Stimulated activated CD4-positive, alpha-beta T cell treated with anti-CD3 and anti-CD28 coated beads, Interleukin-1b, Interleukin-23, amount 100 ng/mL, for 1 hour (primary cell): ENCODE measurements at places on chromosomes 12 and 14.

GRCh38 chr12:54427106-54427505 lies 8.0 kb upstream of the ITGA5 start:
- no peak for DNase-seq

DNA sequence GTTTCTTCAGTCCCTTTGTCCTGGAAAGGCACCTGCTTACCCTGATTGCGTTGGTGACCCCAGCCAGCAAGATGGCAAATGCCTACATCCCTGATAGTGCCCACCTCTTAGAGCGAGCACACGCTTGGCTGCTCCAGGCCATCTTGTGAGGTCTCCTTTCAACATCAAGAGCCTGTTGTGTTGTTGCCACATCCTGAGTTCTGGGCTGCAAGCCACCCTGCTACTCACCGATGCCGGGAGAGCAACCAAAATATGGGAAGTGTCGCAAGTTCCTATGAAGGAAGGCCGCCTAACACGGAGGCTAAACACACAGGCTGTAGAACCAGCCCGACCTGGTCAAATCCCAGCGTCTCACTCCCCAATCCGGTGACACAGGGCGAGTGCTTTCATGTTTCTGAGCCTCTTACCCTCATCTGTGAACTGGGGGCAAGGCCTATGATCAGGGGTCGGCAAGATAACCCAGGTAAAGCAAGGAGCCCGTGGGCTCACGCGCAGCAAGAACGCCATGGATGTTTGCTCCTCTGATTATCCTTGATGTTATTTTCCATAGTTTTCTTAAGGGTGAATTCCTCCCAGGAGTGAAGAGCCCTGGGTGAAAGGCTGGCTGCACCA lies 98.4 kb downstream of the LGMN start:
- no peak for DNase-seq

- DNase-seq = no peak
Observed at GRCh38 chr12:113818283-113818682, 147.8 kb downstream of the RBM19 start.

- no peak for DNase-seq
Observed at GRCh38 chr12:46177025-46177424, 91.8 kb downstream of the SLC38A1 start.

DNA sequence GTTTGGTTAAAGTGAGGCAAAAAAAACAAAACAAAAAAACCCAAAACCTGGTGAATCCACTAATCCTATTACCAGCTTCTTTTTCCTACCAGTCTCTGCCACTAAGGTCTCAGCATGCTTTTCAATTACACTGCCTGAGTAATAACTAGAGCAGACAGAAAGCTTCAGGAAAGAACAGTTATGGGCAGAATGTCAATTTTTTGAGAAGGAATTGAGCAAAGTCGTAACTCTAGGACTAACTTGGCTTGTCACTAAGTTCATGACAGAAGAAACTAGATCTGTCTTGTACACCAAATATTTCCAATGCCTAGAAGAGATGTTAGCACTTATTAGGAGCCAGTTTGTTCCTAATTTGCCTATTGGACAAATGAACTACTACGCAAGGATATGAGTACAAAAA lies 148.8 kb upstream of the CNOT2 start:
- DNase-seq = no peak

DNA sequence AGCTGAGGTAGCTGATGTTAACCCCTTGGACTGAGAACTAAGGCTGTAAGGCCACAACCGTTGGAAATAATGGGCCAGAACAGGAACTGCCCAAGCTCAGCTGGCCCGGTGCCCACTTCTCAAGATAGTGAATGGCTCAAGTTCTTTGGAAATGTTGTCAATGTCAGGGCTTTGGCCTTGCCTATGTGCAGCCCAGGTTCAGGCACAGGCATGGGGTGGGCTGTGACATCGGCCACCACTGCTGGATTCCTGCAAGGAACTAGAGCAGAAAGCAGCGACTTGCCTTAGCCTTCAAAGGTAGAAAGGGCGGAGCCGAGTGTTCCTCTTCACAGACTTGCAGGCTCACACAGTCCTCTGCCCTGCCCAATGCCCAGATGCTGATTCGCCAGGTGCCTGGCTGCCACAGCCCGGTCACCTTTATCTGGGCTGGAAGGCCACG lies 291.2 kb downstream of the ZFP36L1 start:
- no peak for DNase-seq

- DNase-seq = no peak
Observed at GRCh38 chr12:10291030-10291429, 16.6 kb upstream of the KLRD1 start.

DNA sequence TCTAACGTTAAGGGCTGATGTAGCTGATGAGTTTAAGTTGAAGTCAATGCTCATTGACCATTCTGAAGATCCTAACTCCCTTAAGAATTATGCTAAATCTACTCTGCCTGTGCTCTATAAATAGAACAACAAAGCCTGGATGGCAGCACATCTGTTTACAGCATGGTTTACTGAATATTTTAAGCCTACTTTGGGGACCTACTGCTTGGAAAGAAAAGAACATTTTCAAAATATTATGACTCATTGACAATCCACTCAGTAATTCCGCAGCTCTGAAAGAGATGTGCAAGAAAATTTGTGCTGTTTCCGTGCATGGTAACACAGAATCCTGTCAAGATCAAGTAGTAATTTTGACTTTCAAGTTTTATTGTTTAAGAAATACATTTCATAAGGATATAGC lies 35.0 kb upstream of the NAV3 start:
- no peak for DNase-seq

- DNase-seq = no peak
Observed at GRCh38 chr12:25017336-25017735, 68.4 kb upstream of the BCAT1 start.

DNA sequence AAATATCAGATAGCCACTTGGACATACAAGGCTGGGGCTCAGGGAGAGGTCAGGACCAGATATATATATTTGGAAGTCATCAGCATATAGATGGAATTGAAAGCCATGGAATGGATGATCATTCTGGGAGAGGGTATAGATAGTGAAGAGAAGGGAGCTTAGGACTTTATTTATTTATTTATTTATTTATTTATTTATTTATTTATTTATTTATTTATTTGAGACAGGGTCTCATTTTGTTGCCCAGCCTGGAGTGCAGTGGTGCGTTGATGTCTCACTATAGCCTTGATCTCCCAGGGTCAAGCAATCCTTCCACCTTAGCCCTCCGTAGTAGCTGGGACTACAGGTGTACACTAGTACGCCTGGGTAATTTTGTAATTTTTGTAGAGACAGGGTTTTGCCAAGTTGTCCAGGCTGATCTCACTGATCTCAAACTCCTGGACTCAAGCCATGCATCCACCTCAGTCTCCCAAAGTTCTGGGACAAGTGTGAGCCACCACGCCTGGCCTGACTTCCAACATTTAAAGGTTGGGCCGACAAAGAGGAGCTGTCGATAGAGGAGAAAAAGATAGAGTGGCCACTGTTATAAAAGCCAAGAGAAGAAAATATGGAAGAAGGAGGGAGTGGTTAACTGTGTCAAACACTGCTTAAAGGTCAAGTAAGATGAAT lies 8.7 kb upstream of the INHBE start:
- no peak for DNase-seq

- DNase-seq = no peak
Observed at GRCh38 chr12:49888461-49889151, 15.1 kb downstream of the FAIM2 start.

- DNase-seq = no peak
Observed at GRCh38 chr12:75568393-75568792, 57.0 kb upstream of the KRR1 start.

GRCh38 chr12:56141946-56142784 lies 10.2 kb upstream of the MYL6B start:
- no peak for DNase-seq

GRCh38 chr14:90336985-90337384 lies 5.2 kb upstream of the NRDE2 start:
- no peak for DNase-seq

- DNase-seq = no peak
Observed at GRCh38 chr14:80844872-80845271, 96.7 kb downstream of the CEP128 start.

DNA sequence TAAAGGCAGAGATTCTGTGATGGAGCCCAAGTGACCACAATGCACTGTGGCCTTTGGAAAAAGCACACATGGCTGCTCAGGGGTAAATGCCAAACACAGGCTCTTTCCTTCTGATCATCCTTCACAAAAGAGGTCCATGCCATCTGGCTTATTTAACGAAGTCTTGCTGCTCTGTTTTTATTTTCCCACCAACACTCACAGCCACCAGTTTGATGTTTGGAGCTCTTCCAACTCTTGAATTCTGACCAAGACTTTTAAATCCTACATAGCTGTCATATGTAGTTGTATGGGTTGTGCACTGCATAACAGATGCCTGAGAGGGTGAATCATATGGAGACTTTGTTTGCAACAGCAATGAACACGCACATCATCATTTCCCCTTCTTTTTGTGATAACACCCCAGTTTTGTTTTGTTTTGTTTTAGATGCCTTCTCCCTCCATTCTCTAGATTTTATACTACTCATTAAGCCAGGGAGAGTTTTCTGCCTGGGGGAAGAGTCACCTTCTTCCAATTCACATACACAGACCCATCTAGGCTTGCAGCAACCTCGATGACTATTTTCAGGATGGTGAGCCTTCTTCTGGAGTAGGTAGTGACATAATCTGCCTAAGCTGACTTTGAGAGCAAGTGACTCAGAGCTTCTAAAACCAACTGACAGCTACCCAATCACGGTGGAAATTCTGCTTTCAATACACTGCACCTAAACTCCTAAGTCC lies 145.2 kb upstream of the WSCD2 start:
- no peak for DNase-seq

- no peak for DNase-seq
Observed at GRCh38 chr14:65959563-65960024, 526.6 kb upstream of the CCDC196 start.

DNA sequence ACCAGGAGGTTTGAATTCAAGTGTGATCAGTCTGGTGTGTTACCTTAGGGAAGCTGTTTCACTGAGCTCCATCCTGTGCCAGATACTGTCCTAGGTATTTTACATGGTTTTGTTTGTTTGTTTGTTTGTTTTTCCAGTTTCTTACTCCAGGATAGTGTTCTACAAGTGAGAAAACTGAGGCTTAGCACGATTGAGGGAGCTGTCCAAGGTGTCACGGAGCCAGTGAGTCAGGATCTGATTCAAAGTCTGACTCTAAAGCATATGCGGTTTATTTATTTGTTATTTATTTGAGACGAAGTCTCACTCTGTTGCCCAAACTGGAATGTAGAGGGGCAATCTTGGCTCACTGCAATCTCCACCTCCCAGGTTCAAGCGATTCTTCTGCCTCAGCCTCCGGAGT lies 79.7 kb upstream of the GNG2 start:
- no peak for DNase-seq

- no peak for DNase-seq
Observed at GRCh38 chr12:100219328-100220109, 18.9 kb downstream of the ACTR6 start.

GRCh38 chr12:64825143-64826021 lies 935 bp downstream of the TBC1D30 start:
- DNase-seq = no peak
